ENCODE measurements at places on chromosomes 4 and X.

- no peak for DNase-seq
Measured at GRCh38 chrX:69291116-69291515, 125.9 kb upstream of the PJA1 start.

DNA sequence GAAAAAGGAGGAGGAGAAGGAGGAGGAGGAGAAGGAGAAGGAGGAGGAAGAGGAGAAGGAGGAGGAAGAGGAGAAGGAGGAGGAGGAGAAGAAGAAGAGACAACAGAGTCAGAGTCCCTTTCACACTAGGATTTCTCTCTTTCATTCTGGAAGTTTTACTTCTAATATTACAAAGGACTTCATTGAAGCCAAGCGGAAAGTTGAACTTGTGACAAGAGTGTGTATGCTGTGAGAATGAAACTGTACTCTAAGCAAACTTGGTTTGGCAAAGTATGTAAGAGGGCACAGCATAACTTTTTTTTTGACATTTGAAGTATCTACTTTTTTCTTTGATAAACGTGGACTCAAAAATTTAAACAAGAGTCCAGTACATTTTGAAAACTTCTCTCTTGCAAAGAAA is 48.0 kb downstream of the CXCL8 start:
- DNase-seq: no peak

GRCh38 chrX:39967348-39967747 is 130.4 kb downstream of the BCOR start:
- no peak for DNase-seq

DNA sequence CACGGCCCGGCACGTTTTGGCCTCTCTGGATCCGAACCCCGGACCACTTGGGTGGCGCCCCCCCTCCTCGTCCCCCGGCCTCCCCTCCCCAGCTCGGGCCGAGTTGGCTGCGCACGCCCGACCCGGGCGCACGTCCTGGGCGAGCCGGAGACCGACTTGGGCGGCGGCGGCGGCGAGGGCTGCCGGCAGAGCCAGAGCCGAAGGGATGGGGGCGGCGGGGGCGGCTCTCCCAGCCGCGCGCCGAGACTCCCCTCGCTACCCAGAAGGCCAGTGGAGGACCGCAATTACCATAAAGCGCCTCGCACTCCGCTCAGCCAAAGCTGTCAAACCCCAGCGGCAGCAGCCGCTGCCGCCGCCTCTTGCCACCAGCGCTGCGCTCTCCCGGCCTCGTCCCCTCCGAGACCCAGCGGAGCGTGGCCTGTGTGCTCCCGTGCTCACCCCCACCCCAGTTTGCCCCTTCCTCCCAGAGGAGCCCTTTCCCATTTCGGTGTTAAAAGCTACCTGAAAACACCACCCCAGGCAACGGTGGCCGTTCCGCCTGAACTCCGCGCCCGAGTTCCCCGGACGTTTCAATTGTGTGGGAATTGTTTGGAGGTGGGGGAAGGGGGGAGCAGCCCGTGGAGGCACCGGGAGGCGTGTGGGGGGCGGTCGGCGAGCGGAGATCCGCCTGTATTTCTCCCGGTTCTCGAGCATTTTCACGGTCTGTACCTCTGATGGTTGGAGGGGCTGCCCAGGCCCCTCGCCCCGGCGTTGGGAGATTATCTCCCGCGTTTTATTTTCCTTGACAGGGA is 701 bp upstream of the BCOR start:
- DNase-seq: no peak

GRCh38 chr4:51907006-51907669 is 64.2 kb downstream of the DCUN1D4 start:
- no peak for DNase-seq

- peak; percentile 23 for DNase-seq
Measured at GRCh38 chr4:37243722-37244582, 591 bp upstream of the NWD2 start.

- no peak for DNase-seq
Measured at GRCh38 chr4:83272900-83273299, 11.7 kb downstream of the COQ2 start.

- no peak for DNase-seq
Measured at GRCh38 chr4:124318292-124318691, 394.2 kb downstream of the ANKRD50 start.

DNA sequence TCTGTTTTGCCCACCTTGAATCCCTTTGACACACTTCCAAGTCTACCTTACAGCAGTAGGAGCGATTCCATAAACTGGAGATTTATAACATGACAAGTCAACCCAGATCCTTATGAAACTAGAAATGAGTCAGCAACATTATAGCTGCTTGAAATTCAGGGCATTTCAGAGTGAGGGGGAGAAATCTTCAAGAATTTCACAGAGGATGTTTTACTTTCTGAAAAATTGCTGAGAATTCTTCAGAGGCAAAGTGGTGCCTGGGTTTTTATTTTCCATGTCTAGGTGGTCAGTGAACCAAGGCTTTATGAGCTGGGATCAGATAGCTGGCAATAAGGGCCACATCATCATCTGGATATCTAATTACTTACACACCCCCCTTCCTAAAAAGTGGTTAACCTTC is 119.8 kb downstream of the PPARGC1A start:
- no peak for DNase-seq

GRCh38 chr4:137541181-137541580 is 8.9 kb upstream of the PCDH18 start:
- DNase-seq: no peak

DNA sequence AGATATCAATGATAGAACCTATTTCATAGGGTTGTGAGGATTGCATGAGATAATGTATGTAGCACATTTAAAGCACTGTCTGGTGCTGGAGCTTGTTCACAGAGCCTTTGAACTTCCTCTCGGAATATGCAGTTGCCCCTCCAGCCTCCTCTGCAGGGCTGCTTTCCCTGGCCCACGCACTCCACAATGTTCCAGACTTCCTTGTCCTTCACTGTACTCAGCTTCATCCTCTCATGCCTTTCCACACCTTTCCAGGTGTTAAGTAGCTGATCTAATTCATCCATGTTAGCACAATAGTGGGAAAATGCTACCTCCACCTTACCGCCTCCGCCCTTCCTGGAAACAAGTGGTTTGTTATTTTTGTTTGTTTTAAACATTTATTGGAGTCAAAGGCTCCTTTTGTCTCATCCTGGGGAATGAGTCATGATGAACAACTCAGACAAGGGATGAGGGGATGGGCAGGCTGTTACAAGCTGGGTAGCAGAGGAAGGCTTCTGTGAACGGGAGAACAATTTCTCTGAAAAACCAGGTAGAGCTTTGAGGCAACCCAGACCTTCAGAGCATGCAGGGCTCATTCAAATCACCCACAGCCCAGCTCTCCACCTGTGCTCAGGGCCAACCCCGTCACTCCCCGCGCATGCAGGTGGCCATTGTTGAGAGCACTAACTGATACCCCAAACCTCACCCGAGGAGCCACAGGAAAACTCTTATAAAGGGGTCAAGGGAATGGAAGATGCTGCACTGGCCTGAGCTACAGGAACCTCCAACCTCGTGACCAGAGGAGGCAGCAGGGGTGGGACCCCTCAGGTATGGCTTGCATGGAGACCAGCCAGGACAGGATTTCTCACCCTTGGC is 84.9 kb upstream of the TBL1X start:
- DNase-seq: no peak

- DNase-seq: no peak
Measured at GRCh38 chrX:75155447-75155826, 646 bp downstream of the ABCB7 start.

GRCh38 chr4:25088093-25088952 is 57.6 kb upstream of the LGI2 start:
- no peak for DNase-seq

DNA sequence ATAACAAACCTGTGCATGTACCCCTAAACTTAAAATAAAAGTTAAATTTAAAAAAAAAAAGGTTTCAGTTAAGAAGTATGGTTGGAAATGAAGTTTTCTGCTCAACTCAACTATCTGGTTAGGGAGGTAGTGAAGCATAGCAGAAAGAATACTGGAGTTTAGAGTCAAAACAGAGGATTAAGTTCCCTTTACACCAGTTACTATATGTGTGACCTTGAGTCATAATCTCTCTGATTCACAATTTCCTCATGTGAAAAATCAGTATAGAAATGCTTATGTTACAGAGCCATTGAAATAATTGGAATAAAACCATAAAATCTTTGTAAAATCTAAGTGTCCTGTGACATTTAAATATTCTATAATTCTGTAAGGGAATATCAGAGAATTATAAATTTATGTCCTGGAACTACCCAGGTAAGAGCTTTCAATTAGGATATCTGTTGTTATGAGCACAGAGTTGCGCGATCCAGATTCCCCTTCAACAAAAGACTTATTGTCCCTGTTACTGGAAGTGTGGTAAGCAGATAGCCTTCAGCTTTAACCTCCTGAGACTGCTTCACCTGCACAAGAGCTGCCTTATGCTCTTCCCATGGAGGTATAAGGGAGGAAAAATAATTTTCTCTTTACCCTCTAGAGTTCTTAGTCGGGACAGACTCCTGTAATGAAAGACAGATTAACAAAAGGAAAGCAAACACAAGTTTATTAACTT is 203.8 kb upstream of the NRK start:
- no peak for DNase-seq

DNA sequence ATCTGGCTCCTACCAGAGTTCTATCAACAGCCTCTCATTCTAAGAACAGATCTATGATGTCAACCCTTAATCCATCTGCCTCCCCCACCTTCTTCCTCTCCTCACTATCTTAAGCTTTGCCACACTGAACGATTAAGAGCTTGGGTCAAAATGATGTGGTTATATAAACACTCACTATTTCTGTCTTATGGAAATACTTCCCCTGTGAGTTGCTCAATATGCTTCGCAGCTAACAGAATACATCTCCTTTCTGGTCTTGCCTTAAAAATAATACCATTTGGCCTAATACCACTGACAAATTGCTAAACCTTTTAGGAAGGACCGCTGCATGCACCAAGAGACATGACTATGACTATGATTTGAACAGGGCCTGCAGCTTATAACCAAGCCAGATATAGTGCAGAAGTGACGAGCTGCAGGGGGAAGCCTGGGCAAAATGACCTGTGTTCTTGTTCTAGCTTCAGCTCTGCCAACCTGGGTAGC is 130.9 kb downstream of the RNF150 start:
- DNase-seq: no peak

DNA sequence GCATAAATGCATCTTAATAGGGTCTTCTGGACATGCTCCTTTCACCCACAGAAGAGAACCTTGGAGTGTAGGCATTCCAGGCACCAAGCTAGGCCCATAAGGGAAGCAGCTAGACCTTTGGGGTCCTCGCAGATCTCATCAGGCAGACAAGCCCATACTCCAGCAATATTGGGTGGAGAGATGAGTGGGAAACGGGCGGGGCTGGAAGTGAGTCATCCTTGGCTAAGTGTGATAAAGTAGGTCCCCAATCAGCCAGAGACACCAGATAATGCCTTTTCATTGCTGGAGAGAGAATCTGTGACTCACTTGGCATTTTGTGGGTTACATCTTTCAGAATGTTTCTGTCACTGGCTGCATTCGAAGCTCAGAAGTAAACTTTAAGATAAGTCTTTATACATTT is 133.3 kb upstream of the MBNL3 start:
- DNase-seq: no peak

DNA sequence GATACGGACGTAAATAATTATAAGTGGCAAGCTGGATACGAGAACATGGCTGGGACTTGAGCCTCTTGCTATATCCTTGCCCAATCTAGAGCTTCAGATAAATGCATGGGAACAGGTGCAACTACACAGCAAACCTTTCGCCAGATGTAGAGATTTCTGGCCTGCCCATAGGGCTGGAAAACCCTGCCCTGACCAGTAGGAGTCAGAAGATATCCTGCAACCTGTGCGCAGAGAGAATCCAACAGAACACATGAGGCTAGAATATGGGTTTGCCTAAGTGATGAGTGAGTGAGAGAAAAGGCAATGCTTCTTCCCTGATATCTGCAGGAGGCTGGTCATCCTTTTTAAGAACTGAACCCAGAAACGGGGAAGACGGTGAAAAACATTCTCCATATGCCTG is 805.3 kb upstream of the TENM3 start:
- no peak for DNase-seq

DNA sequence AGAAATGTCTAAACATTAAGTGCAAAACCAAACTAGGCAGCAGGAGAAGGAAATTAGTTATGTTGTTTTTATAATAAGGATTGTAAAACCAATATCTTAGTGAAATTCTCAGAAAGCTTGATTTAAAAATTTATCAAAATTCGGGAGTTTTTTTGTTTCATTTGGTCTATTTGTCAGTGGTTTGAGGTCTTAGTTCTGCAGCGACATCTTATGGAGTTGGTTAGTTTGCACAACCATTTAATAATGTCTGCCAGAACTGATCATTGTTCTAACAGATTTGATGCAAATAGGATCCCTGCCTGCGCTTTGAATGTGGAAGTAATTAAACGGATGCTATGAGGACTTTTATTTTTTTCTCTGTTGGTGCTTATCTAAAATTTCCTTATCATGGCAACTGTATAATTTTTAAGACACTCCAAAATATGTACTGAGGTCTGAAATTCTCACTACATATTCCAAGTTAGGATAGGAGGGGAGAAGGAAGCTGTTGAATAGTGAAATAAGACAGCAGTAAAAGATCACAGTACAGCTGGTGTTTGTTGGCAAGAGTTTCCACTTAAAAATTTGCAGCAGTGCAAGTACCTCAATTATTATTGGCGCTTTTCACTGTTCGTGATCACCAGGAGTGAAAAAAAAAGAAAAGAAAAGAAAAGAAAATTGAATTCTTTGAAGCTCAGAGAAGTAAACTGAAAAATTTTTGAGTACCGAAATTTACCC is 2521.4 kb downstream of the ARAP2 start:
- no peak for DNase-seq

GRCh38 chr4:99437723-99438404 is 2.7 kb upstream of the ADH7 start:
- no peak for DNase-seq

- no peak for DNase-seq
Measured at GRCh38 chr4:94345266-94345665, 2.6 kb upstream of the HPGDS start.

DNA sequence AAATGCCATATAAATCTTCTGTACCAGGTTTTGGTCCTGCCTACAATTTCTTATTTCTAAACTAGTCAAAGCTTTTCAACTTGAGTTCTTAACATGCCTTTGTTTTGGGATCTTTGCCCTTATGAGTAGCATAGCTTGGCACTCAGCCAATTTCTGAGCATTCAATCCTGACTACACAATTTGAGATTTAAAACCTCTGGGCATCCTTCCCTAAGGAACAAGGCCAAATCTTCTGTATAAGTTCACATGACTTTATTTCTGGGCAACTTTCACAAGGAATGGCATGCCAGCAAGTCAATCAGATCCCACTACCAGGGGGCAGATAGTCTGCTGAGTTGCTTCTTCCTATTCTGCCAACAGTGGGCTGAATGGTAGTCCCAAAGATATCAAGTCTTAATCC is 254.2 kb downstream of the ADAMTS3 start:
- DNase-seq: no peak

DNA sequence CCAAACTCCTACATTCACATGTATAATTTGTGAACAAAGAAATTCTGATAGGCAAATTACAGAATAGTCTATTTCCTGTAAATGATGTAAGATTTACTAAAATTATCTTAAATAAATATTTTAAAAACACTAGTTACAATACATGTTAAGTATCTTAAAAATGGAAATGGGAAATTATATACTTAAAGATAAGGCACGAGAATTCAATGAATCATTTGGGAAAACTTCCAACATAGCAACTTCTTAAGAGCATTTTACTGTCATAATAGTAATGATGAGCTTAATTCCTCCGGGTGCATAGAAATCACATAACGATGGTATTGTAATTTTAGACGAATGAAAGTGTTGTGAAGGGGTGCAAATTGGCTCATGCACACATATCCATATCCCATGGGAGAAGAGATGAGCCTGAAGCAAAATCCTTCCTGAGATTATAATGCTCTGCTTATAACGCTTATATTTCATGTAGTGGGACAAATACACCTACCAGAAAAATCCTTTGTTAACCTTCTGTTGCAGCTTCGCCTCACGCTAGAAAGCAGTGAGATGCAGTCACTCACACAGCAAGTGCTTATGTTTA is 873.5 kb downstream of the PDHA2 start:
- no peak for DNase-seq

All from SHP77 (cell line).